ENCODE measurements at places on chromosomes 3 and 15.

- DNase-seq: no peak
These were observed 5.4 kb downstream of the ZBTB47 start for GRCh38 chr3:42658771-42659390.

- DNase-seq: peak; percentile 16
These were observed 219.5 kb downstream of the EPHB1 start for GRCh38 chr3:135014566-135014965.

GRCh38 chr3:70085613-70086012, 86.1 kb downstream of the SAMMSON start:
- no peak for DNase-seq

DNA sequence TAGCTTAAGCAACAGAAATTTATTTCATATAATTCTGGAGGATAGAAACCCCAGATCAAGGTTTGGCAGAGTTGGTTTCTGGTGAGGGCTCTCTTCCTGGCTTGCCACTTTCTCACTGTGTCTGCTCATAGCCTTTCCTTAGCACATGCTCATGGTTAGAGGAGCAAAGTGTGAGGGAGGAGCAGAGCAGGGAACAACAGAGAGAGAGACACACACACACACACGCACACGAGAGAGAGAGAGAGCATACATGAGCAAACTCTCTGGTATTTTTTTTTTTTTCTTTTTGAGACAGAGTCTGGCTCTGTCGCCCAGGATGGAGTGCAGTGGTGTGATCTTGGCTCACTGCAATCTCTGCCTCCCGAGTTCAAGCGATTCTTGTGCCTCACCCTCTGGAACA, 36.8 kb upstream of the ZDHHC23 start:
- DNase-seq: no peak

DNA sequence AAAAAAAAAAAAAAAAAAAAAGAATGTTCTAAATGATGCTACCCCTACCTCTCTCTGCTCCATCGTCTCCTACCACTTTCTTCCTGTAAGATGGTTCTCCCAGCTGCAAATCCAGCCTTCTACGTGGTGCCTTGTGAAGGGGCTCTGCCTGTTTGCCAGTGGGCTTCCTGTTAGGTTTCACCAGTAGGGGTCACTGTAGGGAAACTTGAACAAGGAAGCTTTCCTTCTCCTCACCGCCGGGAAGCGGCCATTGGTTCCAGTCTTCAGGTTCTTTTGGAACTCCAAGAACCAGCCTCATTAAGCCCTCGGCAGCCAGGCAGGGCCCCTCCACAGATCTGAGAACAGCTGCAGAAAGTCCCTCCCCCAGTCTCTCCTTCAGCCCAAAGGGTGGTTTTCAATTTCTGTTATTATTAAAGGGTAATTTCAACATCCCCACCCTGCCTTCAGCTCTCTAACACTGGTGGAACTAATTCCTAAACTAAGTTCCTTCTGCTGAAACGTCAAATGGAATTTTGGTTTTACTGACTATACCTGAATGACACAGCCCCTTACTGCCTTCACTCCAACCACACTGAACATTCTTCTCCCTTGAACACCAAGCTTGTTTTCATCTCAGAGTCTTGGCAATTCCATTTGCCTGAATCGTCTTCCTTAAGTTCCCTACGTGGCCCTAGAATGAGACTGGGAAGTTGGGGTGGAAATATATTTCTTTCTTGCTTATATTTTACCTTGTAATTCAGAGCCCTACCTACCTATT, 13.5 kb downstream of the MCCC1 start:
- peak; percentile 33 for DNase-seq
